ENCODE measurements at places on chromosomes 2 and 18.

GRCh38 chr2:188627471-188627870, 335.8 kb downstream of the GULP1 start:
- DNase-seq = no peak

DNA sequence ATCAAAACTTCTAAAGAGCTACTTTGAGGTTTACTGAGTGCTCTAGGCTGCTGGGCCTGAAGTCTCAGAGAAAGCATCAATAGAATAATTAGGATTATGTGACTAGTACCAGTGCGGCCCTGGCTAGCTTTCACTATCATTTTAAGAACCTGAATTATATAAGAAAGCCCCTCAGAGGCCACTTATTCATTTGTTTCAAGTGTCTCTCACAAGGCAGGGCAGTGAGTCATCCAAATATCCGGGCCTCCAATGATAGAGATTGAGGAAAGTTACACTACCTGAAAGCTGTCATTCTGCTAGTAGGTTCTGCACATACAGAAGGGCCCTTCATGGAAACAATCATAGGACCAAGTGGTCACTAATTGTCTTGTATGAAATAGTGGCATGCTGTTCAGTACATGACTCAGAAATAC, 193.1 kb downstream of the L3MBTL4 start:
- DNase-seq = no peak

GRCh38 chr18:9737006-9737405, 28.9 kb downstream of the RAB31 start:
- DNase-seq = no peak

DNA sequence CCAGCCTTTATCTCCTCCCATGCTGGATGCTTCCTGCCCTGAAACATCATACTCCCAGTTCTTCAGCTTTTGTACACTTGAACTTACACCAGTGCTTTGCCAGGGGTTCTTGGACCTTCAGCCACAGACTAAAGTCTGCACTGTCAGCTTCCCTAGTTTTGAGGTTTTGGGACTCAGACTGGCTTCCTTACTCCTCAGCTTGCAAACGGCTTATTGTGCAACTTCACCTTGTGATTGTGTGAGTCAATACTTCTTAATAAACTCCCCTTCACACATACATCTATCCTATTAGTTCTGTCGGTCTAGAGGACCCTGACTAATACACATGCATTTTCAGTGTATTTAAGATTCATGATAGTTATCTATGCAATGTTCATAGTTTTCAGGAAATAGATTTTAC, 35.8 kb upstream of the ZNF804A start:
- no peak for DNase-seq

- DNase-seq = no peak
These were observed 18.7 kb downstream of the C1D start for GRCh38 chr2:68044099-68044498.

GRCh38 chr2:55961318-55961911, 37.8 kb upstream of the EFEMP1 start:
- no peak for DNase-seq

- no peak for DNase-seq
These were observed 90.5 kb upstream of the GRB14 start for GRCh38 chr2:164711766-164712138.

- no peak for DNase-seq
These were observed 66.5 kb downstream of the RBBP8 start for GRCh38 chr18:22999647-23000046.

- no peak for DNase-seq
These were observed 213.0 kb upstream of the HAAO start for GRCh38 chr2:43005245-43005974.

GRCh38 chr2:215454519-215455246, 18.8 kb upstream of the FN1 start:
- DNase-seq = no peak

DNA sequence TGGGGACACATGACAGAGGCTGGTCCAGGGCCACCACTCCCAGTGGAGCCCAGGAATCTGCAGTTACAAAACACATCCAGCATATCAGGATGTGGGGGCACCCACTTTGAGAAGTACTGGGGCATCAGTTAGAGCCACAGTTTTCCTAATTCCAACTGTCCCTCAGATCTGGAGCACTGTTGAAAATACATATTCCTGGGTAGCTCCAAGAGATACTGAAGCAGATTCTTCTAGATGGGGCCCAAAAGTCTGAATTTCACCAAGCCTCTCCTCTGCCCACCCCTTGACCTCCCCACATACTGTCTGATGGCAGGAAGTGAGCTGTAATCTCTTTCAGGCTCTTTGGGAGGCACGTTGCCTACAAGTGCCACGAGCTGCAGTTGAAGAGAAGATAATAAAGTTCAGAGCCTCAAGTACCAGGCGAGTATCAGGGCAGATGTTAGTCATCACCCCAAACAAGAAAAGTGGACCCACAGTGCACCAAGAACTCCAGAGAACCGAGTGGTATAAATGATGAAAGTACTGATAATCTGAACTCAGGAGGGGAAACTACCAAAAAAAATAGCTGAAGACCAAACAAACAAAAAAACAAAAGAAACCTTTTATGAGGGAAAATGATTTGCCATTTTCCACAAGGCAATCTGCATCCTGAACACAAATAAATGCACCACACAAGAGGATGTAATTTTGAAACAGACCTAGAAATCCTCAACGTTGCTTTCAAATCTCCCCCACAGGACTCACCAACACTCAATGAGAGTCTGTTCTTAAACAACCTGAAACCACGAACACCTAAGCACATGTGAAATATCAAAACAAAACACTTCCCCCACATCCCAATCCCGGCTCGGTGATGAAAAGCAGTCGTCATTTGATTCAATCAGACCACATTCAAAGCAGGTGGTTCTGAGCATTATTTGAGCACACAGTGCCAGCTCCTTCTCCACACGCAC, 98.7 kb downstream of the TCF4 start:
- DNase-seq = no peak

- DNase-seq = no peak
These were observed 373 bp upstream of the MTHFD2 start for GRCh38 chr2:74198023-74198460.

DNA sequence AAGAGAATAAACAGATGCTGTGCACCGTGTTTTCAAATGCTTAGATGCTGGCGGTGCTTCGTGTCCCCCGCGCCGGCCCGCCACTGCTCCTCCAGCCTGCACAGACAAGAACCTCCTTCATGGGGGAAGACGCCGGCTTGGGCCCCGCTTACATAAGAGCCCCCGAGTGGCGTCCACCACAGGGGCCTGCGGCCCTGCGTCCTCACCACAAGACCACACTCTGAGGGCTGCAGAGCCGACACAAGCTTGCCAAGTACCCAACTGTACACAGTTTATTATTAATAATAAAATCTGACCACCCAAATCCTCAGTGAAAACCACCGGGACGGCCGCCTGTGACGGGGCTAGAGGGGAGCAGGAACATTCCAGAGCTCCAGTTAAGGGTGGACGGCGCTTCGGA, 232.2 kb downstream of the HDAC4 start:
- DNase-seq = no peak

- peak; percentile 53 for DNase-seq
These were observed 36.4 kb upstream of the HAAO start for GRCh38 chr2:42828487-42829425.

GRCh38 chr2:201984800-201985525, 48.7 kb upstream of the FZD7 start:
- DNase-seq = no peak

DNA sequence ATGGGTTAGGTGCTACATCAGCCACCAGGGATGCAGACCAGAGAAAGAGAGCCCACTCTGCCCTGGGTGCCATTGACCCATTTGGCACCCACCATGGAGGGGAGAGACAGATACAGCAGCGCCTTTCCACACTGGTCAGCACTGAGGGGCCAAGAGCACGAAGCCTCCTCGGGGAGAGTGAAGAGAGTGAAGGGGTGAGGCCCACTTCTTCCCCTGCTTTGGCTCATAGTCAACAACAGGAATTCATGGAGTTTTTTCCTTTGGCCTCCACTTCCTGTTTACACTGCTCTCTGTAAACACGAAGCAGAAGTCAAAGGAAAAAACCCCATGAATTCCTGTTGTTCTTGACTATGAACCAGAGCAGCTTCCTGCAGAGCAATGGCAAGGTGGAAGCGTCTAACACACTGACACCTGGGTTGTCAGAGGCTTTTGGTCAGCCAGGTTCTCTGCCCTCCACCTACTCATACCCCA, 80.0 kb downstream of the CCDC93 start:
- no peak for DNase-seq

- DNase-seq = no peak
These were observed 6.7 kb downstream of the ATG16L1 start for GRCh38 chr2:233258211-233258610.

DNA sequence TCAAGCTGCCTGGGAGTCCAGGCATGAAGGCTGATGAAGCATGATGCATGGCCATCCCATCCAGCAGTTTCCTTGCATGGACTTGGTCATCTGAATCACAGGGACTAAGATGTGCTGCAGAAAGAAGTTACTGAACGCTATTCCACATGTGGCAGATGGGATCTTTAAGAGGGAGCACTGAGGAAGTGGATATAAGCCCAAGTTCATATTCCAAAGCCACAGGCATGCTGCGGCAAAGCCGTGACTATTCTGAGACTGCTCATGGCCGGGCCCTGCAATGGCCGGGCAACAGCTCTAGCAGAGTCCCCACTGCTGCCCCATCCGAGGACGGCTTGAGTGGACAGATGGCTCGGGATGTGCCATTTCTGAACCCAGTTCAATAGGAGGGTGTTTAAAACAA, 61.5 kb downstream of the STPG4 start:
- DNase-seq = no peak

DNA sequence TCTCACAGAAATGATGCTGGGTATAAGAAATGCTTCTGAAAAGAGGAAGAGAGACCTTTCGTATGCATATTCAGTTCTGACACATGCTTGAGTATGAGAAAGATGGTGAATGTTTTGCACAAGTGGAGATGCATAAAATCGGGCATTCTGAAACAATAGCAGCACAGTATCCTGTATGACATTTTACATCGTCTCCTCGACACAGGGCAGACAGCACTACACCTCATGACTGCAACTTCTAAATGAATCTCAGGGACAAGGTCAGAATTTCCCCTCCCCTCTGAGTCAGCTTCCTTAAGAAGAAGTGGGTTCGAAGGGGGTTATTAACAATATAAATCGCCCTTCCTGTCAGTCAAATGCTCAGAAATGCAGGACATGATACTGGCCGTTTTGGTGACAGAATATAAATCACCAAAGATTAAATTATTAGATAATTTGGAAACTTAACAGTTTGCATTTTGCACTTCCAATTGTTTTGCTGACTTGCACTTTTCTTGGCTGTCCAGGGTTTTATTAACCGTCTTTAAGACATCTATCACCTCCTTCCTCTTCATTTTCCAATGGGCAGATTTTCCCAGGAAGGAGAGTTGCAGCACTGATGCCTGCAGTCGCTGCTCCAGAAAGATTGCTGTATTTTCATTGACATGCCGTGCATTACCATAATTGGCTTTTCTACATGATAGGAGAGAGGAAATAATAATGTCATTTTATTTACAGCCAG, 57.2 kb downstream of the TSHZ1 start:
- no peak for DNase-seq

GRCh38 chr2:223306371-223306770, 254.4 kb downstream of the KCNE4 start:
- no peak for DNase-seq

DNA sequence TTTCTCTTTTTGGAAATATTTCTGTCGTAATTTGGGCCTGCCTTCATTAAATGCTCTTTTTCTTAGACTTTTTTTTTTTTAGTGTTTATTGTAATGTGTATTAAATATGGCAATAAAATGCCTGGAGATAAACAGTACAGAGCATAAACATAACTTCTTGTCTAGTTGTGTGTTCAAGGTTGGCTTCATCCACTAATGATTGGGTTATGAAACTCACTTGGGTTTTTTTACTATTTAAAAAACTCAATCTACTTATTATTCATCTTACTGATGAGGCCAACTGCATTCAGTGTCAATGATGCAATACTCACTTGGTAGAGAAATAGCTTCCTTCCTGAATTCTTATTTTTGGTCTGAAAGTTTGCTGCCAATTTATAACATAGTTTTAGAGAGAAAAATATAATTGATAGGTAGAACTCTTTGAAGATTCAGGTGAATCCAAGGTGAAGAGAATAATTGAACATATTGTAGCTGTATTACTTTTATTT, 144.2 kb upstream of the NABP1 start:
- DNase-seq = no peak

GRCh38 chr18:11872479-11873136, 21.4 kb downstream of the CHMP1B start:
- no peak for DNase-seq

DNA sequence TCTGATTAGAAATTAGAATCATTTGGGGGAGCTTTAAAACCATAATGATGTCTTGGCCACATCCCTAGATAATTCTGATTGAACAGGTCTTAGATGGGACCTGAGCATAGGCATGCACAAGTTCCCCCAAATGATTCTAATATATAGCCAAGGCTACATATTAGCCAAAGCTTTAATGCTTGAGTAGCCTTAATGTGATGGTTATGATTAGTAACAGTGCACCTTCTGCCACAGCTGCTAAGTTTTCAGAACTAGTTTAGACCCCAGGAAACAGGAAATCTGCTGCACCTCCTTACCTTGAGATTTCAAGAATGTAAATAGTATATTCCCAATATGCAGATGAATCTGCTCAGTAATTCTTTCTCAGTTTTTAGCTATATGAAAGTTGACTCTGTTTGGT, 119.8 kb downstream of the PTPN4 start:
- no peak for DNase-seq

DNA sequence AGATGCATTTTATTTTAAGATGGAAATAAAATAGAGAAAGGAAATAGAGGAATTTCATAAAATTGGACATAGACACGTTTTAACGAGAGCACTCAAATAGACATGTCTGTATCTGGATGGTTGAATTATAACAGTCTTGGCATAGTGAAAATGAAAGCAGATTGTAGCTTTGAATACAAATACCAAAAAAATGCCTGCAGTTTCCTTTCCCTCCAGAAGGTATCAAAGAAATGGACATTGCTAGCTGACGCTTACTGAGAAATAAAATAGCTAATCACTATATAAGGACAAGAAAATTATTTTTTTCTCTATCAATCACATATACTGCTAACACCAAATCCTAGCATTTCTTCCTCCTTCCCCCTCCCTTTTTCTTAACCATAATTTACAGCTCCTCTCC, 11.4 kb upstream of the MAPRE2 start:
- DNase-seq = no peak

- DNase-seq = no peak
These were observed 4.1 kb upstream of the RBM45 start for GRCh38 chr2:178108176-178108575.
